ENCODE measurements at places on chromosomes 1 and 21. TPM values are rescaled to one million over a fixed set of nuclear protein-coding genes. Genes with fewer than 3 reads are reported as not detected.

- DNase-seq: no peak
Measured at GRCh38 chr1:57683037-57683942, 259.4 kb upstream of the DAB1 start.

- peak; percentile 21 for DNase-seq
Measured at GRCh38 chr1:180778782-180779398, 133.8 kb upstream of the KIAA1614 start.

- no peak for DNase-seq
Measured at GRCh38 chr1:2125350-2126211, 69.0 kb downstream of the FAAP20 start.

- DNase-seq: no peak
Measured at GRCh38 chr1:204294357-204294756, 65.4 kb downstream of the PLEKHA6 start.

- peak; percentile 53 for DNase-seq
Measured at GRCh38 chr1:156705321-156705917, at the start of gene CRABP2. CRABP2 (minus strand) TSS chr1:156705583; CDS start chr1:156705446, 137 bp downstream.

- DNase-seq: no peak
Measured at GRCh38 chr1:168947041-168947440, 159.4 kb upstream of the ATP1B1 start.

DNA sequence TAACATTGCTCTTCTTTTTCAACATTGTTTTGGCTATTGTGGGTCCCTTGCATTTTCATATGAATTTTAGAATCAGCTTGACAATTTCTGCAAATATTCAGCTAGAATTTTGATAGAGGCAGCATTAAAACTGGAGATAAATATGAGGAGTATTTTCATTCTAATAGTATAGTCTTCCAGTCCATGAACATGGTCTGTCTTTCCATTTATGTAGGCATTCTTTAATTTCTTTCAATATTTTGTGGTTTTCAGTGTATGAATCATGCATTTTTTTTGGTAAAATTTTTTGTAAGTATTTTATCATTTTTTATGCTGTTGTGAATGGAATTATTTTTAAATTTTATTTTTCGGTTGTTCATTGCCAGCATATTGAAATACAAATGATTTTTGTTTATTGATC, 97.2 kb downstream of the DNAH14 start:
- DNase-seq: no peak

DNA sequence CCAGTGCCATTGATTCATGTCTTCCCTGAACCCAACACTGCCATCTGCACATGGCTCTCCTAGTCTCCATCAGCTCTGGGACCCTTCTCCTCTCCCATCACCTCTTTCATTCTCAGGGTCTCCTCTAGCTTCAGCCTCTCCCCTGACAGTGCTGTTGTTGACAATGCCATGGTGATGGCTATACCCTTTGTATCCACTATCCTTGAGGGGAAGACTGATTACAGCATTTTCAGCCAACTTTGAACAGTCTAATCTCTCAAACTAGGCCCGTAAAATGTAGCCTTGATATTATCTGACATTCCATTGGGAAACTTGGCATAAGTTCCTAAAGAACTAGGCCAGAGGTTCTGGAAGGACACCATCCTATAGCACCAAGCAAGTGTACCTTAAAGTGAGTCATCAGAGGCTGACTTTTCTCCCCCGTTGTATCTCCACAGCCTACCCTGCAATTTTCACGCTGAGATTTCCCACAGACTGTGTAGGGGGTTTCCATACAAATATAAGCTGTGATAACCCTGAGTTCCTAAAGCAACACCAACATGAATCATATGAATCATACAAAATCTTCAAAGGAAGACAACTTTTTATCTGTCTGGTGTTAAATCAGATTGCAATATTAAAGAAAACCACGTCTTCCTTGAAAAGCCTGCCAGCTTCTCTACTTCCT, 5.8 kb downstream of the HAO2 start:
- DNase-seq: no peak

DNA sequence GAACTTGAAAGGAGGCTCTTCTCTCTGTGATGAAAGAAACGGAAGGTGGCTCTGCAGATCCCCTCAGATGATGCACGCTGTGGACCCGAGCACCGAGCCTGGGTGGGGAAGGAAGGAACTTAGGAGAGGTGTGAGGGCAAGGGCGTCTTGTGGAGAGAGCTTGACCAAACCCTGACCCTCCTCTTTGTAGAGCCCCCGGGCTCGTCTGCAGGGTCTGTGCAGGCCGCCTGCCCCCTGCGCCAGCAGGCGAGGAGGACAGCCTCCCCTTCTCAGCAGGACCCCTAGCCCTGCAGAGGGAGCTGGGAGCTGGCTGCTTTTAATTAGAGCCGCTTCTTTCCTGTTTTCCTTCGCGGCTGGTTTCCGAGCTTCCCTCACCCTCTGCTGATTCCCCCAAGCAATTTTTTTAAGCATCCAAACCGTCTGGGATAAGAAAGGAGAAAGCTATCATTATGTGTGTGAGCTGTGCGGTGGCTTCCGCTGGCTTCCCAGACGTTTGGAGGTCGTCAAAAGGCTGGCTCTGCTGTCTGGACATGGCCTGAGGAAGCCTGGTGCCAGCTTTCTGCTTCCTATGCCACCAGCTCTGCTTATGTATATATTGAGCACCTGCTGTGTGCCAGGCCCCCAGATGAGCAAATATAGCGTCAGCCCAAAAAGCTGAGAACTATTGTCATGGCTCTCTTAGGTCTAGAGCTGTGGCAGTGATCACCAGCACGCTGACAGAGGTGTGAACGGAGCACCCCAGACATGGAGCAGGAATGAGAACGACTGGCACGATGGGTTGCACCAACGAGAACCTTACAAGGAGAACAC, 160.2 kb upstream of the IRF2BP2 start:
- DNase-seq: peak; percentile 32

DNA sequence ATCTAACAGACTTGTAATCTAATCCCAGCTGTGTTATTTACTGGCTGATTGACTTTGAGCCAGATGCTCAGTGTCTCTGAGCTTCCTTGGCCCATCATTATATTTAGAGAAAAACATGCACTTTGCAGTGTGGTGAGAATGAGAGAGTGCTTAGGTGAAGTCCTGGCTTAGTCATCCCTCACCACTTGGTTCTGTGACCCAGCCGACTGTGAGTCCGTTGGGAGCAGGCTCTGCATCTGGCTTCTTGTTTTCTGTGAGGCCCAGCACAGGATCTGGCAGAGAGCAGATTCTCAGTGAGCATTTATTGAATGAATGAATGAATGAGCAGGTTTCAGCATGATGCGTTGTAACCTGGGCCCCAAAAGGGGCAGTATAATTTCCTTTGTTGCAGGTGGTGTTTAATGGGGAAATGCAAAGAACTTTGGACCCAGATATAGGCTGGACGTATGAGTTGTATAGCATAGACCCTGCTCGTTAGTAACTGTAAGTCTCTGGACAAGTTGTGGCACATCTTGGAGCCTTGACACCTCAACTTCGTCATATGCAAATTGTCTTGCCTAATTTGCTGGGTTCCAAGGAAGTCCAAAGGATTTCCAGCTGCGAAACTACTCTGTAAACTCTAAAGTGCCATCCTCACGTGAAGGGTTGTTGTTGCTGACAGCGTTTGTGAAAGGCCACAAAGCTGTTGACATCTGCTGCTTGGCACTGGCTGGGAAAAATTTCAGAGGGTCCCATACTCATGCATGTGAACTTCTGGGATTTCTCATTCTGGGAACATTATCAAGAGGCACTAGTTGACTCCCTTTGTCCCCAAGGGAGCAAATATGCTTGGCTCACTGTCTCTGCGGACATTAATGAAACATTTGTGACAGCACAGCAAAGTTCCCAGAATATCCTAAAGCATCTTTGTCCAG, 138.8 kb upstream of the USP24 start:
- DNase-seq: no peak

DNA sequence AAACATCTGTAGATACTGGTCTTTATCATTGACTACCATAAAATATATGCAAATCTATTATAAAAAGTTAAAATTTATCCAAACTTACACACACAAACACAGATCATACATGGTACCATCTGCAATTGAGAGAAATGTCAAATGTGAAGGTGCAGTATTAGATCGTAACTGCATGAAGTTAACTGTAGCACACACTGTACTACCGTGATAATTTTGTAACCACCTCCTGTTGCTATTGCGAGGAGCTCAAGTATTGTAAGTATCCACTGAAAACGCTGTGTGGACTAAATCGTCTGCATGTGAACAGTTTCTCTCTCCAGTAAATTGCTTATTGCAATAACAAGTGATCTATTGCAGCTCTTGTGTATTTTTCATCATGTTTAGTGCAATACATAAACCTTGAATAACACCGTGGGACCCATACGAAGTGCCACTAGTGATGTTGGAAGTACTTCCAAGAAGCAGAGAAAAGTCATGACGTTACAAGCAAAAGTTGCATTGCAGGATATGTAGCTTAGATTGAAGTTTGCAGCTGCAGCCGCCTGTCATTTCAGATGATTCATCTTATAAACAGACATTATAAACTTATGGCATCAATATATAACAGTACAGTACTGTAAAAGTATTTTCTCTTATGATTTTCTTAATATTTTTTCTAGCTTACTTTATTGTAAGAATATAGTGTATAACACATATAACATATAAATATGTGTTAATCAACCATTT, 172.9 kb downstream of the SDCCAG8 start:
- DNase-seq: no peak

DNA sequence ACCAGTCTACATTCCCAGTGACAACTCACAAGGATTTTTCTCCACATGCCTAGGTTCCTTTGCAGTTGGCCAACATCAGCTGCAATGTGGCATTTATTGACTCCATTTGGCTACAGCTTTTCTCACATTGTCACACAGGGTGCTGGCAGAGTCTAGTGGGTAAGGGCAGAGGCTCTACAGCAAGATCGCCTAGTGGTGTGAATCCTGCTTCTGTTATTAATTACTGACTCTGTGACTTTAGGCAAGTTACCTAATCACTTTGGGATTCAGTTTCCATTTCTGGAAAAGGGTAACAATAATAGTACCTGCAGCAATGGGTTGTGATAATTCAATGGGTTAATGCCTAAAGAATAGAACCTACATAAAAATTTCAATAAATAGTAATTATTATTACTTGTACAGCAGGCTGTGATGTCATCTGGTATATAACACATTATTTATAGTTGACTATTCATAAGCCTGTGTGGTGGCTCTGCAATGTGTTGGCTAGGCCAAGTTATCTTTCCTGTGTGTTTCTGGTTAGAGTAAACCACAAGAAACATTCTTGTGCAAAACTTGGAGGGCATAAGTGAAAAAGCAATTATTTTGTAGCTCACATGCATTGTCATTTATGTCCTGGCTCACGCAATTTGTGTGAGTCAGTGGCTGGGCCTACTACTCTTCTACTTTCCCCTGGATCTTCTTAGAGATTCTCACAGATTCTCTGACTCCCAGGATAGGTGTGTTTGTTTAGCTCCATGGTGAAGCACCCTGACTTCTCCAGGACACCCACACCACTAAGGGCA, 59.5 kb downstream of the PTGS2 start:
- no peak for DNase-seq

GRCh38 chr21:41824466-41825207, 54.5 kb downstream of the PRDM15 start:
- no peak for DNase-seq

GRCh38 chr21:39430954-39431353, 14.6 kb downstream of the LCA5L start:
- DNase-seq: no peak

DNA sequence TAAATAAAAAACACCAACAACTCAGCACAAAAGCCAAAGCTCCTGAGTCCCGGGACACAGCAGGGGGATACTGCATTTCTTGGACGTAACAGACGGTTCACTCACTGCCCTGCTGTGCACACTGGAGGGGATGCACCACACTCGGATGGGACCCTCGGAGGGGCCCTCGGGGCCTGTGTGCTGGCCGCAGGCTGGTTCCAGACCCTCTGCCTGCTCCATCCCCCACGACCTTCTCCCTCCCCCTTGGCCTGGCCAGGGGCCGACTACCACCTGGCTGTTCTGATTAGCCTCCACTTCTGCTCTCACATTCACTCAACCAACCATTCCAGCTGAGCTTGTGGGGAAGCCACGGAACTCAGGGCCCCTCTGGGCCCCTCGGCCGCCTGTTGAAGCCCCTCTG, 64.9 kb downstream of the ACOT7 start:
- no peak for DNase-seq

DNA sequence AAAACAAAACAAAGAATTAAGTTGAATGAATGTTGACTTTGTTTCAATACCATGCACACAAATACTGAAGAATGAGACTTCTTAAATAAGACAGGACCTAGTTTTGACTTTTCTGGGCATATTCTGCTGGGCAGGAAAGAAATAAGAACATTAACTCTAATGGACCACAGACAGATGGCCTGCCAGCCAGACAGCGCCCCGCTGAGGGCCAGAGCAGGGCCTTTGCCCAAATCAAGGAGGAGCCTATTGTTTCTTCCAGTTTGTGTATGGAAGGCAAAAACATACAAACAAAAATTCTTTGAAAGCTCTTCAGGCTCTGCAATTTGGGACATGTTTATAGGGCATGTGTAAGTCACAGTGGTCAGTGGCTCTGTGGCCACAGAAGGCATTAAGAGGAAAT, 44.4 kb upstream of the KIF26B start:
- DNase-seq: no peak

DNA sequence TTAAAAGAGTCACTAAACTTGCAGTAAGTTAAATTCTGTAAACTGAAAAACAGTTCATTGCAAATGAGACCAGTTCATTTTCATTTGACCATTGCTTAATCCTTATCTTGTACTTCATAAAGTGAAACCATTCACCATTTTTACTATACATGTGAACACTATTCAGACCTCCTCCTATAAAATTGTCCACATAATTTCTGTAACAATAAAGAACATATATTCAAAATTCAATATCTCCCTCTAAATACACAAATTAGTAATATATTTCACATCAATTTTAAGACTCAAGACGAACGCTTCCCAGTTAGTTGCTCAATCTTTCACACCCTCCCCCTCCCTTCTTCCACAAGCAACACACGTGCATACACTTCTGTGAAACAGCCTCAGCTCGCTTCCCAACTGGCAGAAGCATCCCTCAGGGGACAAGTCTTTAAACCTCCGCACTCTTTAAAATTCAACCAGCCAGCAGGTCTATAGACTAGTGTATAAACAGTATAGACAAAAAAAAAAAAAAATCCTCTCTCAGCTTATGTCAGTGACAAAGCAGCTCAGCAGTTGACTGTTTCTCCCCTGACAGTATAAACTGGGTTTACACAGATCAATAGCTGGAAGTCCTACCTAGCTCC, 99.6 kb downstream of the DENND1B start:
- DNase-seq: peak; percentile 26

Gene HSPA6
- total RNA-seq: 0.28 TPM

Gene PCSK9
- 38.9 TPM for total RNA-seq

Gene CTBS
- total RNA-seq: 10.0 TPM

Gene KLHL17
- 48.3 TPM for total RNA-seq

Gene EVA1C
- 7.2 TPM for total RNA-seq

Gene RRP1
- total RNA-seq: 86.4 TPM

Gene TMIGD3
- not detected for total RNA-seq

Gene NR1I3
- not detected for total RNA-seq

Gene PGM1
- total RNA-seq: 12.1 TPM

Gene C1QB
- total RNA-seq: not detected

Gene LAMC1
- 98.6 TPM for total RNA-seq

Gene KRTAP19-3
- not detected for total RNA-seq

Gene KCNJ9
- total RNA-seq: not detected

Gene OR2AK2
- not detected for total RNA-seq

Gene PM20D1
- not detected for total RNA-seq
